ENCODE measurements at places on chromosomes 11 and 22.
A peak's percentile ranks its signal among the peaks of the same experiment; 100 is the strongest.

DNA sequence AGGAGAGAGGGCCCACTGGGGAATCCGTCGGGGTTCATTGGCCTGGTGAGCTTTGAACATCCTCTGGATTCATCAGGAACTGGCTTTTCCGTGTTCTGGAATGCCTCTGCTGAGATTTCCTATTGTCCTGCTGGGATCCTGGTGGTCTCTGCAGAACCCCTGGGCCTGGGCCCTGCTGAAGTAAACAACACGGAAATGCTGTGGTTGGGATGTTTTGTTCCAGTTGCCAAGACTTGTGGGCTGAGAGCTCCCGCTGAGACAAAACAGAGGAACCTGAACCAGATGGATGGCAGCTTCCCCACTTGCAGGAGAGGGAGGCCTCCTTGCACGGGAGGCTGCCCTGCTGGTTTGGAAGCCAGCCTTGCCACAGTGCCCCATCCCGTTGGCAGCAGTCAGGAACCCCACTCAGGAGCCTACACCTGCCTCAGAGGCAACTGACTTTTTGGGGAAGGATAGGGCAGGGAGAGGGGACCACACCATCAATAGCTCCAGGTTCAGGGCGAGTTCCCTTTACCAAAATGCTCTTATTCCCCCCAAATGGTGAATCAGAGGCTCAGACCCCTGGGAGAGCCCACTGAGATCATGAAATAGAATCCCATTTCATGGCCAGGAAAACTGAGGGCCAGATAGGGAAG is 60.7 kb downstream of the LRRC32 start:
- peak; percentile 30 for DNase-seq

DNA sequence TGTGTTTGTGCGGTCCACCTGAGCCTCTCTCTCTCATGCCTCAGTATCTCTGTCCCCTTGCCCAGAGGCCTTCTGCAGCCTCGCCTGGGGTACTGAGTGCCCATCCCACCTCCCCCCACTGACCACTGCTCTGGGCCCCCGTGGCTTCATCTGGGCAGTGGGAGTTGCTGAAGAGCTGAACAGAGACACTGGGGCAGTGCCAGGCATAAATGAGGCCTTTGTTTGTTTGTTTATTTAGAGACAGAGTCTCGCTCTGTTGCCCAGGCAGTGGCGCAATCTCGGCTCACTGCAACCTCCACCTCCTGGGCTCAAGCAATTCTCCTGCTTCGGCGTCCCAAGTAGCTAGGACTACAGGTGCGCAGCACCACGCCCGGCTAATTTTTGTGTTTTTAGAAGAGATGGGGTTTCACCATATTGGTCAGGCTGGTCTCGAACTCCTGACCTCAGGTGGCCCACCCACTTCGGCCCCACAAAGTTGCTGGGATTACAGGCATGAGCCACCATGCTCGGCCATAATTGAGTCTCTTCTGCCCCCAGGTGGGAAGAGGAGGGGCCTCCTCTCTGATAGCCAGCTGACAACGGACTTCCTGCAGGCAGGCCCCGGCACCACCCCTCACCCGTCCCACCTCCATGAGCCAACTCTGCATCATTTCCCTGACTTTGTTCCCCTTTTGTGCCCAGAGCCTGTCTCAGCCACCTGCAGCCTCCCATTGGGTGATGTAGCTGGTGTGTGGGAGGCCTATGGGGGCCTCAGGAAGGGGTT is 9.3 kb downstream of the CRYBB3 start:
- DNase-seq = no peak

DNA sequence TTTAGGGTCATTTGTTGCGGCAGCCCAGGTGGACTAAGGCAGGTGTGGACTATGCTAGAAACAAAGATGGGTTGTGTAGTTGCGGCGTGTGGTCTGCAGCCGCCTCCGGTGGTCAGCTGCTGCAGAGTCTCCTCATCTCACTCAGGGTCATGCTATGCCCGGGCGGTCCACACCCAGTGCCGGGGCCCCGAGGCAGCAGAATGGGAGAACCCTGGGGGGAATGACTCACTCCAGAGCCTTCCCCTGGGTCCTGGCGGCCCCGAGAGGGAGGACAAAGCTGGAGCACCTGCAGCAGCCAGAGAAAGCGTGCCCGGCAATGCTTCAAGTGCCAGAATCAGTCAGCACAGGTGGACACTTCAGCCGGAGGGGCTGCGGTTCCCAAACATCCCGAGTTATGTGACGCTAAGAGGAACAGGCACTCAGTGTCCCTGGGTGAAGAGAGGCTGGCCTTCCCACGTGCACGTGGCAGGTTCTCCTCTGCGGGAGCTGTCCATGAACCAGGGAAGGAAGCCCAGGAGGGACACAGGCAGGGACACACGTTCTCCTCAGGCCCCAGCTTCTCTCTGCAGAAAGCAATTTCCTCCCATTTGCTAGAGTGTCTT is 289.6 kb upstream of the B3GAT1 start:
- DNase-seq = no peak

GRCh38 chr11:16456366-16456765 is 100.0 kb upstream of the SOX6 start:
- no peak for DNase-seq

GRCh38 chr22:50080077-50080465 is 5.2 kb downstream of the MLC1 start:
- no peak for DNase-seq

GRCh38 chr11:121936370-121936769 is 179.6 kb downstream of the BLID start:
- DNase-seq = no peak

- DNase-seq = no peak
Measured at GRCh38 chr11:61173456-61173855, 12.2 kb upstream of the VPS37C start.

DNA sequence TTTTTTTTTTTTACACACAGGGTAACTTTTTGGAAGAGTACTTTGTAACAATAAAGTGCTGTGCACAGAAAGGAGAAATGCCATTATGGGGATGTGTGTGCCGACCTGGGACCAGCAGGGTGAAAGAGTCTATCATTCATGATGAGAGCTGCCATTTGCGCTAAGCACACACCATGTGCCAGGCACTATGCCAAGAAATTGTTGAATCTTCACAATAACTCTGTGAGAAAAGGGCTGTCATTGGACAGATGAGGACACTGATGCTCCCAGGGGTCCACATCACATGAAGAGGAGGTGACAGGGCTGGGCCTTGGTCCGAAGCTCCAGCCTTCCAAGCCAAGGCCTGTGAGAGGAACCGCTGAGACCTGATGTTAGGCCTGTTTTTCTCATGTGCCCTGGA is 5.6 kb downstream of the DUSP18 start:
- DNase-seq = no peak

DNA sequence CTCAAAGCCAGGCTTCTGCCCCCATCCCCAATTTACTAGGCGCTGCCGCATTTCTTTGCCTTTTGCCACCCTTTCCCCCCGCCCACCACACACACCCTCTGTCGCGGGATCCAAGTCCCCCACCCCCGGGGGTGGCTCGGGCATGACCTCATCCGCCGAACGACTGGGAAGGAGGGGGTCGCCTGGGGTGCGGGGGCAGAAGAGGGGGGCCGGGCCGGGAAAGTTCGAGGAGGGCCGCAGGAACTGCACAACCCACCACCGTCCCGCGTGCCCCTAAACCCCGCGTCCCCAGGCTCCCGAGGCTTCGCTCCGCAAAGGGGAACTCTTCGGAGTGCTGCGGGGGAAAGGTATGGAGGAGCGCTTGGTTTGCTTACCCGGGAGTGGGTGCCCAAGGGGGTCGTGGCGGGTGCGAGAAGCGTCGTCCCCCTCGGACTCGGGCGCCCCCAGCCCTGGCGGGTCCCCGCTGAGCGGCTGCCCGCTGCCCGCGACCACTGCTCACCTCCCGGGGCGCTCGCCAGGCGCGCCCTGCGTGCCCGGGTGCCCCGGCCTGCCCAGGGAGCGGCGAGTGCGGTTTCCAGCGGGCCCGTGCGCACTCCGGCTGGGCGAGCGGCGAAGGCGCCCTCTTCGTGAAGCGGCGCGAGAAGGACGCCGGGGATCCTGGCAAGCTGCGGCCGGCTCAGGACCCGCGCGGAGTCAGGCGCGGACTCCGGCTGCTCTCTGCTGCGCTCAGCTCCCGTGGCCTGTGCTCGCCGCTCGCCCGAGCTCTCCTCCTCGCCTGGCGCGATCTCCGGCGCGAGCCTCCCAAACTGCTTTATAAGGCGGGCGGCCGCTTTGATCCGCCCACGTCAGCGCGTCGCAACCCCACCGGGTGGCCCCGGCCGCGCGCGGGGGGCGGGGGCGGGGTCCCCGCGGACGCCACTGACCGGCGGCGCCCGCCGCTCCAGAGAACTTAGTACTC is 4.0 kb upstream of the WNT11 start:
- peak; percentile 52 for DNase-seq

DNA sequence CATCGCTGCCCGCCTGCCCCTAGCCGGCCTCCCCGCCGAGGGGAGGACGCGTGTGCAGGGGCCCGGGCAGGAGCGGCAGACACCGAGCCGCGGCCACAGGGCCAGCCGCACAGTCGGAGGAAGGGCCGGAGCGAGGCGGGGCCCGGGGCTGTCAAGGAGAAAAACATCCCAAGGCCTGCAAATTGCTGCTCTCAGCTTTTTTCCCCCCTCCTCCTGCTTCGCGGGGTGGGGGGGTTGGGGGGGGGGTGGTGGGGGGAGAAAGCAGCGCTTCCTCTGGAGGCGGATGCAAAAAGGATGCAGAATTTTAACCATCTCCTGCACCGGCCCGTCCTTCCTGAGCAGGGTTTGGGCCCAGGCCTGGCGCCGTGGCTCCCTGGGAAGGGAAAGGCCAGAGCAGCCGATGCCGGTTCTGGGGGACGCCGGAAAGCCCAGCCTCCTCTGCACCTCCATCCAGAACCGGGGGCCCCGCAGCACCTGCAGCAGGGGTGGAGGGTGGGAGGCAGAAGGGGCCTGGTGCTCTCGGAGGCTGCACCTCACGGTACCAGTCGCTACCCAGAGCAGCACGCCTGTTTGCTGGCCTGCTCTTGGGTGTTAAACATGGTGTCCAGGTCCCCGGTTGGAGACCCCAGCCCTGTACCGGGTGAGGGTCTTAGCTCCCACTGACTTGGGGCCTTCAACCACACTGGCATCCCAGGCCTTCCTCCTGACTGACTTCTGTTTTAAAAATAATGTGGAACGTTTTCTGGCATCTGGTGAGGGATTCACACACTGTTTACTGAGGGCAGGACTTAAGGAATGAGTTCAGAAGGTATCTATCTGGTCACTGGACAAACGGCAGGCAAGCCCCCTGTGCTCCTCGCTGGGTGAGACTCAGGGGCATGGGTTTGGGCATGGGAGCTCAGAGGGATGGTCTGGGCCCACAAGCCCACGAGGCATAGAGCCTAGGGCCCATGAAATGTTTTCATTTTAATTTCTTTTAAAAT is 77.4 kb upstream of the WNT7B start:
- DNase-seq = peak; percentile 49

DNA sequence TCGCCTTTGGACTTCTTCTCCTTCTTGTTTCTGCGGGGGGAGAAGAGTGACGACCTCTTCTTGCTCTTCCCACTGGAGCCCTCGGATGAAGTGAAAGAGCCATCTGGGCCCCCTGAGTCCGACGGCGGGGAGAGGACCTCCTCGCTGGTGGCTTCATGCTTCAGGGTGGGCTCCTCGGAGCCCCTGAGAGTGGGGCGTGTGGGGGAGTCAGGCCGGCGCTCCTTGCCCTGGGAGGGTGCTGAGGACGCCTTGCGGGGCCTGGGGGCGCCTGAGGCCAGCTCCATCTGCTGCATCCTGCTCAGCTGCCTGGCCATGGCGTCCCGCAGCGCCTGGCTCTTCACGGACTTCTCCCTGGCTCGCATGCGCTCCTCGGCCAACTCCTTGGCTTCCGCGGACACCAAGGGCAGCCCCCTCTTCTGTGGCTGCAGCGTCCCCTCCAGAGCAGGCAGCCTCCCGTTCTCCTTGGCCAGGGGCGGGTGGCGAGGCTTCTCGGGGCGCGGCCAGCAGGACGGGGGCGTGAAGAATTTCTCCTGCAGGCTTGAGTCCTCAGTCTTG is 43.3 kb upstream of the BID start:
- no peak for DNase-seq
